Stimulated activated CD4-positive, alpha-beta T cell treated with anti-CD3 and anti-CD28 coated beads, Interleukin-4, amount 100 ng/mL, for 1 hour (primary cell): ENCODE measurements at places on chromosomes 2 and 18.

GRCh38 chr2:184677171-184677570 is 78.8 kb downstream of the ZNF804A start:
- no peak for DNase-seq

- no peak for DNase-seq
Observed at GRCh38 chr18:23548275-23548674, 38.0 kb downstream of the NPC1 start.

DNA sequence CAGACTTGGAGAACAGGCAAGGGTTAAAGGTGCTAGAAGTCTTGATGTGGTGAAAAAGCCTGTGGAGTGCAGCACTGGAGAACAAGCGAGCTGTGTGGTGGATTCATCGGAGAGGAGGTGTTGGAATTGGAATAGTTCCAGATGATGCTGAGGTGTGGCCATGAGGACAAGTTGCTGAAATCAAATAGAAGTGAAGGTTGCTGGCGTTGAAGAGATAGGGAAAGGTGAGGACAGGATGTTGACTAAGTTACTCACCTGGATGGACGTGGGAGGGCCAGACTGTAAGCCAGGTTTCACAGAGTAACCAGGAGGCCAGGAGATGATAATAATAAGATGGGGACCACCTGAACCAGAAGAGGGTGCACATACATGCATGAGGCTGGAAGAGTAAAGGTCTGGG is 173.4 kb downstream of the DIS3L2 start:
- DNase-seq: no peak

GRCh38 chr2:241053576-241054251 is 48.4 kb downstream of the MTERF4 start:
- no peak for DNase-seq

- no peak for DNase-seq
Observed at GRCh38 chr2:241741016-241741415, 6.6 kb downstream of the D2HGDH start.

DNA sequence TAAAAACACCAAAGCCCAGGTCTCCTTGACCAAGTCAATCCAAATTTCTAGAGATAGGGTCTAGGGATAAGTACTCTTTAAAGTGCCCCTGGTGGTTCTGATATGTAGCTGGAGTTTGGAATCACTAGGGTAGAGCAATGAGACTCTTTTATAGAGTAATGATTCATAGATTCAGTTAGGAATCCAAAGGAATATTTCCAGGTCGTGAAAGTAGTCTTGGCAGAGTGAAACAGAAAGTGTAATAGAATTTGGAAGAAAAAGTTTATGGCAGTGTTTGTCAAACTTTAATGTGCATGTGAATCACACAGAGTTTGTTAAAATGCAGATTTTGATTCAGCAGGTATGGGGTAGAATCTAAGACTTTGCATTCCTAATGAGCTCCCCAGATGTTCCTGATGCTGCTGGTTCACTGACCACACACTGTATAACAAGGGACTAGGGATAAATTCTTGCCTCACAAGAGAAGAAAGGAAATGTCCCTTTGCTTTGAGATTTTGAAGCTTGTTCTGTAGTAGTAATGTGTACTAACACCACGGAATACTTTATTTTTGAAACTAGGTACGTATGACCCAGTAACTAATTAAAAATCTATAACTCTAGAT is 1.8 kb downstream of the UPP2 start:
- no peak for DNase-seq

DNA sequence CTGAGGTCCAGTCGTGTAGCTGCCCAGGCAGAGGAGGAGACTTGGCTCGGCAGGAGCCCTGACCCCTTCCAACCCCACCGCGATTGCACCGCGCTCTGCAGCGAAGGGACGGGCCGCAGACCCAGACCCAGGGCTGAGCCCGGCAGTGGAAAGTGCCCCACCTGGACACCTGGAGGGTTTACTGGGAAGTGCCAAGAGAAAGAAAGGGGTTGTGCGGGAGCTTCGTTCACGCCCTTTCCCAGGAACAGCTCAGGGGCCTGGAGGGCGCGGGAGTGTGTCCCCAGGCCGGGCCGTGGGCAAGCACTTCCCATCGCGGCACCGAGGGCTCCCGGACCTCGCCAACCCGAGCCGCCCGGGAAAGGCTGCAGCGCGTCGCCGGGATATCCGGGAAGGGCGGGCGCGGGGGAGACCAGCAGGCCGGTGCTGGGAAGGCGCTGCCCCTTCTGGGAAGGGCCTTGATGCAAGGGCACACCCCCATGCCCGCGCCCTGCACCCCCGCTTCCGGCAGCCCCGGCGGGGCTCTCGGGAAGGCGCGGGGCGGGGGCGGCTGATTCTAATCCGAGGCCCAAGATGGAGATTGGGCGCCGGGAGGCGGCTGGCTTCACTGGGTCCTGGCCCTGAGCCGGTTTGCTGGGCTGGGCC is 36.1 kb upstream of the MRPL33 start:
- peak; percentile 77 for DNase-seq

GRCh38 chr2:177029075-177029474 is 183.5 kb upstream of the HNRNPA3 start:
- DNase-seq: no peak

DNA sequence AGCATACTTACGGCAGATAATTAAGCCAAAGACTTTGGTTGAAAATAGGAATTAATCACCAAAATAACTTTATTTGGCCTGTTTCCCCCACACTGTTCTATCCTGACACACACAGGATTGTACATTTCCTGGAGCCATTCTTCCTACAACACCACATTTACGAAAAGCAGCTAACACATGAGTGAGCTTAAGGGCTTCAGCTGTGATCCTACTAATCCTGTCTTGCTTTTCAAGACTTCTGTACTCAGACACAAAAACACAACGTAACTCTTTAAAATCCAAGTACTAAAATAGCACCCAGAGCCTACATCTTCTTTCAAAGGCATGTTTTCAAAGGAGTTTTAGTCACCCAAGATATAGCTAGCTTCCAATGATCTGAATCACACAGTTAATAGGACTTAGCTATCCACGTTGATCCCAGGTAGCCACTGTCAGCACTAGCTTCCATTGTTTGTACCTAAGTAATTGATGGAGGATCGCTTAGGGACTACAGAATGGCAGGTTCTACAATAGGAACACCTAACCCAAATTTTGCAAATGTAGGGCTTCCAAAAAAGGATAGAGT is 42.8 kb upstream of the TTC39C start:
- DNase-seq: no peak

DNA sequence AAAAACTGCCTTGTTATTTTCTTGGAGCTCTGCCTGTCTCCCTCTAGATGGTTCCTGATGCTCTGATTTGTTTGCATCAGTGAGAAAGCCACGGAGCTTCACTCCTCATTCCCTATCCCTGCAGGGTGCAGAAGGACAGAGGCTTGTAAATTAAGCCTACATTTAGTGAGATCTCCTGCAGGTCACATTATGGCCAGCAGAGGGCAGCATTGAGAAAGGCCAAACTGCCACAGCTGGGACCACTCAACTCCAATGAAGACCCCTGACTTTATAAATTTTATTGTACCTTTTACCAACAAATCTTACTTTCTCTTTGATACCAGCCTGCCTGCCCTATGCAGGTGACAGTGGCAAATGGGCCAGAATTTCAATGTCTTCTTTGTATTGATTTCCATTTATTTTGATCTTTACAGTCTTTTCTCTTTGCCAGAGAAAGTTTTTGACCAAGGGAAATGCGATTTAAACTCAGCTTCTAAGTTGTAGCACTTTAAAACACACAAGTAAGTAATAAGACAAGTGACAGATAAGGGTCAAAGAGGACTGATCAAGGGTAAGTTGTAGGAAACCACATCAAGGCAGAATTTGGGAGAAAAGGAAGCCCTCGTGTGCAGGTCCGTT is 1029.1 kb upstream of the KLHL29 start:
- peak; percentile 32 for DNase-seq
